Mesenteric fat pad (tissue), 1 donor: ENCODE measurements at places on chromosomes 13 and 19. TPM values are rescaled to one million over a fixed set of nuclear protein-coding genes. Genes with fewer than 3 reads are reported as not detected.

- no peak for DNase-seq
Observed at GRCh38 chr13:68745502-68745901, 1362.1 kb upstream of the ATXN8OS start.

GRCh38 chr13:106565127-106565775 lies 2.7 kb downstream of the ARGLU1 start:
- DNase-seq = no peak

- no peak for DNase-seq
Observed at GRCh38 chr13:91776611-91777193, 378.3 kb downstream of the GPC5 start.

- DNase-seq = no peak
Observed at GRCh38 chr13:42808341-42808940, 27.1 kb downstream of the FAM216B start.

GRCh38 chr13:58587183-58587582 lies 955.6 kb downstream of the PCDH17 start:
- no peak for DNase-seq

- DNase-seq = no peak
Observed at GRCh38 chr13:100473087-100473486, 115.5 kb downstream of the GGACT start.

- DNase-seq = peak; percentile 41
Observed at GRCh38 chr13:40477623-40478608, 188.5 kb downstream of the FOXO1 start.

- DNase-seq = no peak
Observed at GRCh38 chr13:69683921-69684686, 423.5 kb upstream of the ATXN8OS start.

DNA sequence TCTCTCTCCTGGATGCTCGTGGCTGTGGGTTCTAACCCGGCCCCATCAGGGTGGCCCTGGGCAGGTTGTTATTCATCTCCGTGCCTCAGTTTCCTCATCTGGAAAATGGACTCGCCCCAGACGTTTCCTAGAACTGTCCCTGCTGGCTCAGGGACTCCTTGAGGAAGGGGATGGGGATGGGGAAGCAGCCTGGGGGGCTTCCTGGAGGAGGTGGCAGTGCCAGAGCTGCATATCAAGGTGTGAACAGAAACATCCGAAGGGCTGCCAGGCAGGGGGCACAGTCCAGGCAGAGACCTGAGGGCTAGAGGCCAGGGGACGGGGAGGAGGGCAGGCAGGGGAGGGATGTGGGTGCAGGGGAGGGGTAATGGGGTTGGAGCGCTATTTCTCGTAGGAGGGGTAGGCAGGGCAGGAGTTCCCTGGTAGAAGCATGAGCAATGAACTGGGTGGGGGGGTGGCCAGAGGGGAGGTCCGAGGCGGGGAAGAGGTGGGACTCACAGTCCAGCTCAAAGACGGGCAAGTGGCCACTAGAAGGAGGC lies 3.6 kb upstream of the ELANE start:
- DNase-seq = no peak

DNA sequence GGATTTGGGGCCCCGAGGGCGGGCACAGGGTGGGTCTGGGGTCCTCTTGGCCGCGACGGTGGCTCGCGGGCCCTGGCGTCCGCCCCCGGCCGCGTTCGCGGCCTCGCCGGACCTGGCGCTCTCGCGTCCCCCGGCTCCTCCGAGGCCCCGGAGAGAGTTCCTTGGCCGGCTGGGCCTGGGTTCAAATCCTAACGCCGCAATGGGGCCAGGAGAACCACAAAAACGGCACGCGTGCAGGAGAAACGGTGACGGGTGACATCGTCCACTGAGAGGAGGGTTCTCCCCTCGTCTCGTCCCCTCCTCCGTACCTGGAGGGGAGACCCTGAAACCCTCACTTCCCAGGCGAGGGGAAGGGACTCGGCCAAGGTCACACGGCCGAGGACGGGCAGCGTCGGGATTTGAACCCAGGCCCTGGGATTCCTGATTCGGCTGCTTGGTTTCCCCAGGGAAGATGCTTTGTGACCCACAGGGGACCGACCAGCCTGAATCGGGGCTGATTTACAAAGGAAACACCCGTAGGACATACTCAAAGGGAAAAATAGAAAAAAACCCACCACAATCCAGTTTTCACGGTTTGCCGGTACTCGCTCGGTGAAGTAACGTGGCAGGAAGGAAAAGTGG lies 624 bp downstream of the SAFB start:
- DNase-seq = no peak

GRCh38 chr19:14473073-14473977 lies 1.8 kb downstream of the PTGER1 start:
- no peak for DNase-seq

- DNase-seq = no peak
Observed at GRCh38 chr19:518598-519231, 11.4 kb downstream of the TPGS1 start.

- no peak for DNase-seq
Observed at GRCh38 chr13:93957371-93957770, 522.1 kb downstream of the DCT start.

- no peak for DNase-seq
Observed at GRCh38 chr19:49786376-49786820, 19.6 kb downstream of the AP2A1 start.

- no peak for DNase-seq
Observed at GRCh38 chr19:49677901-49678674, 1.0 kb downstream of the PRMT1 start.

DNA sequence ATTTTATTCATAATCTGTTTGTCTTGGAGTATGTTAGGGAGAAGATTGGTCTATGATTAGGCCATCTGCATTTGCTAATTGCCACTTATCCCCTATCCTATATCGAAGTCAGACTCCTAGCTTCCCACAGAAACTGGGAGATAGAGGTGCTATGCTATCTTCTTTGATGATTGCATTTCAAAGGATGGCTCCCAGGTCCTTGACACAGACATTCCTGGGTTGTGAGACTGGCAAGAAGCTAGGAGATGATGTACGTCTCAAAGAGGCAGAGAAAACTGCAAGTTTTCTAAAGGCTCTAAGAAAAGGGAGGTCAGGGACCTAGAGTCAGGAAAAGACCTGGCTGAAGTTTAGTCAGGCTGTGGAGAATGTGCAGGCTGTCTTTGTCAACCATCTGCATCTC lies 1251.9 kb downstream of the PCDH17 start:
- DNase-seq = no peak

DNA sequence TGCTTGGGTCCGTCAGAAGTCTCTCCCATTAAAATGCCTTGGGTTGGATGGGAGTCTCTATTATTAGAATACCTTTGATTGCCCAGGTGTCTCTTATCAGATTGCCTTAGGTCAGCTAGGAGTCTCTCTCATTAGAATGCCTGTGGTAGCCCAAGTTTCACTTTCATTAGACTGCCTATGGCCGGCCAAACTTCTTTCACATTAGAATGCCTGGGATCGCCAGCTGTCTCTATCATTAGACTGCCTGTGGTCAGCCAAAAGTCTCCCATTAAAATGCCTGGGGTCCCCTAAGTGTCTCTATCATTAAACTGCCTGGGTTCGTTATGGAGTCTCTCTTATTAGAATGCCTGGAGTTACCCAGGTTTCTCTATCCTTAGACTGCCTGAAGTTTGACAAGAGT lies 1476.7 kb downstream of the UQCRFS1 start:
- no peak for DNase-seq

- DNase-seq = no peak
Observed at GRCh38 chr13:22091971-22092300, 421.1 kb downstream of the FGF9 start.

DNA sequence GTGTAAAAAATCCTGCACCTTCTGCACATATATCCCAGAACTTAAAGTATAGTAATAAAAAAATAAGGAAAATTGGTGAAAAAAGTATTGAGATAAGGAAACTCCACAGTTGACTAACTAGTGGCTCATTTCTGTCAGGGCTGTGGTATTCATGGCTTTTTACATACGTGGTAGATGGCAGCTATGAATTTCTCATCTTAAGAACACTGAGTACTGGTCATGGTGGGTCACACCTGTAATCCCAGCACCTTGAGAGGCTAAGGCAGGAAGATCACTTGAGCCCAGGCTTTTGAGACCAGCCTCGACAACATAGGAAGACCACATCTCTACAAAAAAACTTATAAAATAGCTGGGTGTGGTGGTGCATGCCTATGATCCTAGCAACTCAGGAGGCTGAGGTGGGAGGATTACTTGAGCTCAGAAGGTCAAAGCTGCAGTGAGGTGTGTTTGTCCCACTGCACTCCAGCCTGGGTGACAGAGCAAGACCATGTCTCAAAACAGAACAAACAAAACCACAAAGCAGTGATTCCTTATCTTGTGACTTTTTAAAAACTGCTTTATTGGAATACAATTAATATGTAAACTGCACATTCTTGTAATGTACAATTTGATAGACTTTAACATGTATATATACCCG lies 16.8 kb downstream of the SLAIN1 start:
- no peak for DNase-seq

DNA sequence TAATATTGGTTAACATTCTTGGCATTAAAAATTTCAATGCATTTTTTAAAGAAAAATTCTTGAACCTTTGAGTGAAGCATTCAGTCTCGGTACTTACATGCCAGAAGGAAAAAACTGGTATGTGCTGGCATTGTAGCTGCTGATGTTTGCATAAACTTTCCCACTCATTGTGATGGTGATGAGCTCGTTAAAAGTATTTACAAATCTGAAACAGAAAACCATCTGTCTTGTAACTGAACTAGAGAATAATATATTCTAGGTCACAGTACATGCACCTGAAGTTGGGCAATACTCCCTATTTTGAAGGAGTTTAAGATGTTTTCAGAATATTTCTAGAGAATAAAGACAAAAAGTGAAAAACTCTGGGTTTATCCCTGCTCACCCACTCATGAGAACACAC lies 64.1 kb downstream of the SLC15A1 start:
- DNase-seq = no peak

DNA sequence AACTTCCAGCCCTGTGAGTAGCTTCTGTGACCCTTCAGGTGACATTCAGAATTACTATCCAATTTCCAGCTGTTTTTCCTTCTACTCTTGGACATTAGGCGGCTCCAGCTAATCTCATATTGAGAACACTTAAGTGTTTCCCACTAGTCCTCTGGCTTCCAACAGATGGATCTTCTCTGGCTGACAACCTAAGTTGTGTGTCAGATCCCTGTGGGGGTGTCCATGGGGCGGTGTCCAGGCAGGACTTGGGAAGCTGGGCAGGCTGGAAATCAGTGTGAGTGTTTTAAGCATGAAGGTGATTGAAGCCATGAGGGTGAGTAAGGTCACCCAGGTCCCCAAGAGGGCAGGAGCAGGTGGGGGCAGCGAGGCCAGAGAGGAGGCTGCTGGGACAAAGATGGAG lies 10.1 kb downstream of the CNOT3 start:
- no peak for DNase-seq

DNA sequence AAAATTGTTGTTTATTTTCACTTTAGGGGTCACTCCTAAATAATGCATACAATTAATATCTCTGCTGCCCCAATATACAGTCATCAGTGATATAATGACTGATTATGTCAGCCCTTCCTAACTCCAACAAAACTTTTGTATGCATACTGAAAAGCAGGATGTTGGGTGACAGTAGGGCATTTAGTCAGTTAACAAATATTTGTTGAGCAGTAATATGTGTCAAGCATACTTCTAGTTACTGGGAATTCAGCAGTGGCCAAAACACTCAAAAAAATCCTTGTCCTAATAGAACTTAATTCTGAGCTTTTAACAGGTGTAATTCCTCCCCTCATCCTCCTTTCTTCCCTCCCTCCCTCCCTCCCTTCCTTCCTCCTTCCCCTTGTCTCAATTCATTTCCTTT lies 560.7 kb upstream of the KLHL1 start:
- no peak for DNase-seq

DNA sequence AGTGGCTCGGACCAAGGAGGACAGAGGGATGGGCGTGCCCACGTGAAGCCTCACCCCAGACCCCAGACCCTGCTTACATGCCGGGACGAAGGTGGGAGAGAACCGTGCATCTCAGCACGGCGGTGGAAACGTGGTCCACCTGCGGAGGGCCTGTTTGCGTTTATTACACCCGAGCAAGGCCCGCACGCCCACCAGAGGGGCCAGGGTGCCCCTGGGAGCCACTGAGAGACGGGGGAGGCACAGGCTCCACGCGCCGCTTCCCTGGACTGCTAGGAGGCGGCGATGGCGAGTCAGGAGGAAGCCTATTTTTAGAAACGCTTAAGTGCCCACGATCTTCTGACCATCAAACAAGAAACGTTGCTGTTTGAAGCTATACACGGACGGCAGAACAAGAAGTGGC lies 80.7 kb downstream of the ATP11A start:
- DNase-seq = no peak

GRCh38 chr19:48044561-48044960 lies 682 bp upstream of the CABP5 start:
- no peak for DNase-seq

- DNase-seq = peak; percentile 62
Observed at GRCh38 chr13:112246731-112247470, 129.3 kb upstream of the SPACA7 start.

- no peak for DNase-seq
Observed at GRCh38 chr19:46390866-46391265, 22.5 kb downstream of the CCDC8 start.

- no peak for DNase-seq
Observed at GRCh38 chr13:20637811-20638210, 65.7 kb upstream of the IL17D start.

DNA sequence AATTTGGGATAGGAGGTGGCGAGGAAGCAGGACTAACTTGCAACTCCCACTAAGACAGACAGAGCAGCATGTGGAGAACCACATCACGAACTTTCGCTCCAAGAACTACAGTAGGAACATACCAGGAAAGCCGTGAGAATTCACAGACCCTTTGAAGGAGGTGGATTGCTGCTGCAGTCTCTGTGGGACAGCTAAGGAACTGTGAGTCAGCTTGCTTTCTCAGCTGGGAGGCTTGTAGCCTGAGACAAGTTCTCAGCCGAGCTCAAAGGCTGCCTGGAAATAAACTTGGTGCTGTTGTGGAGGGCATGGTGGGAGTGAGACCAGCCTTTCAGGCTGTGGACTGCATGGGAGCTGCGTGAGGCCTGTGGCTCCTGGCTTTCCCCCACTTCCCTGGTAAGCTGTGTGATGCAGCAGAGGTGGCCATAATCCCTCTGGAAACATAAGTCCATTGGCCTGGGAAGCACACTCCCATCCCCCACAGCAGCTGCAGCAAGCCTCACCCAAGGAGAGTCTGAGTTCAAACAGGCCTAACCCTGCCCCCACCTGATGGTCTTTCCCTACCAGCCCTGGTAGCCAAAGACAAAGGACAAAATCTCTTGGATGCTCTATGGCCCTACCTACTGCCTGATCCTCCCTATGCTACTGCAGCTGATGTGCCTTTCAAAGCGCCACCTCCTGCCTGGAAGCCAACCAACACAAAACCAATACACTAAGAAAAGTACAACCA lies 441.1 kb upstream of the HTR2A start:
- no peak for DNase-seq

The KL gene
- 4.4 TPM for total RNA-seq

The TMEM145 gene
- not detected for total RNA-seq

The SLC5A5 gene
- 0.22 TPM for total RNA-seq

The STRN4 gene
- 72.9 TPM for total RNA-seq
